Glutamatergic neuron (in vitro differentiated cells): ENCODE measurements at places on chromosomes 13 and 19. TPM values are rescaled to one million over a fixed set of nuclear protein-coding genes. Genes with fewer than 3 reads are reported as not detected.
A peak's percentile ranks its signal among the peaks of the same experiment; 100 is the strongest.

SHISA7 gene
- total RNA-seq: 3.2 TPM

GRCh38 chr13:77732287-77732686, 34.8 kb downstream of the SLAIN1 start:
- H3K27me3 ChIP-seq: peaks cover 3% of the 10 kb centered on the region
- peak overlapping the region; percentile 57 for H3K27ac ChIP-seq
- H3K4me3 ChIP-seq: peak overlapping the region; percentile 51

DNA sequence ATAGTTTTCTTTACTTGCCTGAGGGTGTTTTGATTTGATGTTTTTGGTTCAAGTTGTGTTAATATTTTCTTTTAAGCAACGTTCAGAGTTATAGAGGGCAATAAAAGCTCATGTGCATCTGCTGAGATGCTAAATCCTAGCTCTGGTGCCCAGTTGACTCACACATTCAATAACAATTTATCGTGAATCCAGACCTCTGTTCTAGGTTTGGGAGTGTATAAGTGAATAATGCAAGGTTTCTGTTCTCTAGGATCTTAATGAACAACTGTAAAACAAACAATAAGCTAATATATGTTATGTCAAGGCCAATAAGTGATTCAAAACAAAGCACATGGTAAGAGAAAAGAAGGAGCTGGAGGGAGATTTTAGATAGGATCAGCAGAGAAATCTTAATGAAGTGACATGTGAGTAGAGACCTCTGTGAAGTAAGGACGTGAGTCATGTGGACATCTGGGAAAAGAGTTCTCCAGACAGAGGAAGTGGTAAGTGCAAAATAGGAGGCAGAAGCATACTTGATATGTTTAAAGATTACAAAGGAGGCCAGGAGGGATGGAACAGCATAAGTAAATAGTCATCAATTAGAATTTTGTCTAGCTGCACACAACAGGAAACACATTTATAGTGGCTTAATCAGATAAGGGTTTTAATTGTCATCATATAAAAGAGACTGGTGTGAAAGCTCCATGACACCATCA, 278.5 kb upstream of the HTR2A start:
- no peak overlapping the region for H3K27ac ChIP-seq
- no peaks in the 10 kb centered on the region for H3K27me3 ChIP-seq
- H3K36me3 ChIP-seq: no peaks in the 10 kb centered on the region
- H3K4me1 ChIP-seq: no peaks in the 10 kb centered on the region

GRCh38 chr13:97743938-97744337, 209.5 kb upstream of the IPO5 start:
- no peaks in the 10 kb centered on the region for H3K27me3 ChIP-seq
- DNase-seq: no peak
- no peak overlapping the region for H3K4me3 ChIP-seq
- H3K36me3 ChIP-seq: no peaks in the 10 kb centered on the region

DNA sequence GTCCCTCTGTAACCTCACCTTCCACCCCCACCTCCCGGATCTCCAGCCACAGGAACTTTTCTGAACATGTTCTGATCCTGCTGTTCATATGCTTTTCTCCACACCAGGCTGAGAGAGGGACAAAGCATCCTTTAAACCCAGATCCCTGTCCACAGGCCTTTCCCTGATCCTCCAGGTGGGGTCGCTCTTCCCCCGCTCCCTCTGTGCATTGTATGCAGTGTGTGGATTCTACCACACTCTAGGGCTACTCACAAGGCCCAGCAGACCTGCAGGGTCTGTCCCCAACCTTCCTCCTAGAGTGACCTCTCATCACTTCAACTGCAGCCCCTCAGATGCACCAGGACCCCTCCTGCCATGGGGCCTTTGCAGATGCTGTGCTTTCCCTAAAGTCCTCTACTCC, 1200.6 kb downstream of the UQCRFS1 start:
- DNase-seq: no peak
- H3K4me3 ChIP-seq: no peak overlapping the region
- H3K4me1 ChIP-seq: no peaks in the 10 kb centered on the region
- peaks cover 3% of the 10 kb centered on the region for H3K27me3 ChIP-seq
- no peaks in the 10 kb centered on the region for H3K36me3 ChIP-seq

GRCh38 chr13:99363391-99363790, 56.2 kb upstream of the GPR183 start:
- H3K27ac ChIP-seq: no peak overlapping the region
- H3K36me3 ChIP-seq: peaks cover 4% of the 10 kb centered on the region
- H3K4me3 ChIP-seq: no peak overlapping the region
- peaks cover 3% of the 10 kb centered on the region for H3K27me3 ChIP-seq
- peaks cover 14% of the 10 kb centered on the region for H3K4me1 ChIP-seq
- no peak for DNase-seq

DNA sequence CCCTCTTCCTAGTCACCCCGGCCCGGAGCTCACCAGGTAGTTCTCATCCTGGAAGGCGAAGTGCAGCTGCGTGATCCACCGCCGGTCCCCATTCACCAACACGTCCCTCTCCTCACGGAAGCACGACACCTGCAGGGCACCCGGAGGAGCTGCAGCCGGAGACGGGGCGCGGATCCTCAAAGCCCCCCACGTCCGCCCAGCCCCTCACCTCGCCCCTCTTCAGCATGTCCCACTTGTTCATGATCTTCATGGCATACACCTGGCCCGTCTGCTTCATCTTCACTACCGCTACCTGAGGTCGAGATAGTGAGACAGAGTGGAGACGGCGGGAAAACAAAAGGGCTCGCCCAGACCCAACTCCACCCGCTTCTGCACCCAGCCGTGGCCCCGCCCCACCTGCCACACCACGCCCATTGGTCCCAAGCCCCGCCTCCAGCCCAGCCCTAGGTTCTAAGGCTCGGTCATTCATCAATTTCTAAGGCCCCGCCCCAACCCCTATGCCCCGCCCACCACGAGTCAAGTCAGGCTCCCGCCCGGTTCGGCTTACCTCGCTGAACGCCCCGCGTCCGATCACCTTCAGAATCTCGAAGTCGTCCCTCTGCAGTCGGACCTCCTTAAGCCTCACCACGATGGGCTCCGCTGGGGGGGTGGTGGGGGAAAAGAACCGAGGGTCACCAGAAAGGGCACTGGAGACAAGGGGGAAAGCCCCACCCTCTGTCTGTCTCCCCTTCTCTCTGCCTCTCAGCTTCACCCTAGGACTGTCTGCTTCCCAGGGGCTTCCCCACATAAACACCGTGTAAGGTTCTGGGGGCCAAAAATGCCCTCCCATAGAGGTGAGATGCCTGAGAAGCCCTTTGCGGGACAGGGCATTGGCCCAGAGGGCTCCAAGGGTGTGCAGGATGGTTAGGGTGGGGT, 2.8 kb downstream of the DMPK start:
- H3K27ac ChIP-seq: no peak overlapping the region
- peaks cover 10% of the 10 kb centered on the region for H3K27me3 ChIP-seq
- H3K4me1 ChIP-seq: peaks cover 12% of the 10 kb centered on the region
- peak; percentile 94 for DNase-seq
- peak overlapping the region; percentile 91 for H3K4me3 ChIP-seq
- H3K36me3 ChIP-seq: no peaks in the 10 kb centered on the region

DNA sequence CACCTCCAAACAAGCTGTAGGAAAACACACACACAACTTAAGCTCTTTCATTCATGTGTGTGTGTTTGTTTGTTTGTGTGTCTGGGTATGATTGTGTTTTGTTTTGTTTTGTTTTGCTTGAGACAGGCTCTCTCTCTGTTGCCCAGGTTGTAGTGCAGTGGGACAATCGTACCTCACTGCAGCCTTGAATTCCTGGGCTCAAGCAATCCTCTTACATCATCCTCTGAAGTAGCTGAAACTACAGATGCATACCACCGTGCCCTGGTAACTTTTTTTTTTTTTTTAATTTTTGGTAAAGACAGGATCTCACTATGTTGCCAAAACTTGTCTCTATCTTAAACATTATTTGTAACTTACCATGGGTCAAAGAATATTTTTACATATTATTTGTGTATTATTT, 431.7 kb downstream of the SLITRK1 start:
- H3K27ac ChIP-seq: no peak overlapping the region
- H3K4me3 ChIP-seq: no peak overlapping the region
- peaks cover 5% of the 10 kb centered on the region for H3K36me3 ChIP-seq
- no peaks in the 10 kb centered on the region for H3K27me3 ChIP-seq
- H3K4me1 ChIP-seq: peaks cover 4% of the 10 kb centered on the region
- no peak for DNase-seq
